ENCODE measurements at places on chromosomes 12 and 14.

GRCh38 chr12:62542814-62543213 lies 76.2 kb downstream of the MON2 start:
- no peak for DNase-seq

DNA sequence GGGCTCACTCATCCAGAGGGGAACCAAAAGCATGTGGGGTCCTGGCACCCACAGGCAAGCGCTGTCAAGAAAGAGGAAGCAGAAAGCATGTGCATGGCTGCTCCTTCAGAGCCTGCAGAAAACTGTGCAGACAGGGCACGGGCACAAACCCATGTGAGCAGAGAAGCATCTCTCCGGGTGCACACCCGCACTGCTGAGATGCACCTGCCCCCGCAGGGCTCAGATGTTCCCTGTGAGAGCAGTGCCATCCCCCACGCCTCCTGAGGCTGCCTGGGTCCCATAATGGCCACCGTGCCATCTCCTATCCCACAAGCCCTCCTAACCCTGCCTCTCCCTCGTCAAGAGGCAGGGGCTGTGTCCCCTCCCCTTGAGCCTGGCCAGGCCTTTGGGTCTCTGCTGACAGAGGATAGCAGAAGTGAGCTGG lies 32.3 kb upstream of the INF2 start:
- DNase-seq, result no peak

DNA sequence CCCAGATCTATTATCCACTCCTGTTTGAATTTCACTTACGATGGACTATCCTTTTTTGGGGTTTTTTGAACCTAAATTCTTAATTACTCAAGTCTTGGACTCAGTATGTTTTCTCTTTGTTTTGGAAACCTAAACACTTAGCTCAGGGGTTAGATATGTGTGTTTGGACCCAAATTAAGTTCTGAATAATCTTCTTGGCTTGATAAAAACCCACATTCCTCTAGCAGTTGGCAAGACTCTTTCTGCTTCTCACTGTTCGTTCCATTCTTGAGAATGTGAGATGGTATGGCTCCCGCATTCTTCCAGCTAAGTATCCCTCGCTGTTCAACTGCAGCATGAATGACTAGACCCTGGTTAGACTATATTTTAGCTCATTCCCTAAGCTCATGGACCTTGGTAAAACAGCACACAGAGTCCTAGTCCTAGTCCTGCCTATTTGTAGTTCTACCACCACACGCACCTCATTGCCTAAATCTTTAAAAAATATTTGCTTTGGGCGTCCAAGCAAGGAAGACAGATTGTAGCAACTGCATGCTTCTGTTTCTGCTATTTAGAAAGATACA lies 860.0 kb downstream of the RPS29 start:
- DNase-seq, result no peak

DNA sequence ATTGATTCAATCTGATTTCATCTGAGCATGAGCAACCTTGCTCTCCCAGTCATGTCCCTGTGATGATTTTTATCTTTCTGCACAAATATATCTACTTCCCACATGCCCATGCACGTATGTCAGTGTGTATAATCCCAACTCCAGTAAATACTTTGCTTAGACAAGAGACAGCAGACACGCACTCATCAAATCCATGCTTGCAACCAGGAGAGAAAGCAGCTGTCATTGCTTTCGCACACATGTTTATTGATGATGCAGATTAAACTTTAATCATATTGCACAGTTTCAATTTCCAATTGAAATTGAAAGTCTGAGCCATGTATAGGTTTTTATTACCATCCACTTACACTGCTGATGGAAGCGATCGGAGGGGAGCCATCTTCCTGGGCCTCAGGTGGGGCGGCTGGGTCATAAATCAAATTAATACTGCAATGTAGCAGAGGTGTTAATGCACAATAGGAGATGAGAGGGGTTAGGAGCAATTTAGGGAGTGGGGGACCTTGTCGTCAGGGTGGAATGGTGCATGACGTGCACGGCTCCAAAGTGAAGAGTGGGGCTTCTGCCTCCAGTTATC lies 68.6 kb upstream of the SRRM4 start:
- no peak for DNase-seq

All from stimulated activated CD8-positive, alpha-beta memory T cell treated with anti-CD3 and anti-CD28 coated beads, Interleukin-15, amount 100 ng/mL, for 48 hours (primary cell).